ENCODE measurements at places on chromosomes 1 and 21.

GRCh38 chr1:167799747-167800146, 78.0 kb downstream of the MPZL1 start:
- DNase-seq, result no peak

DNA sequence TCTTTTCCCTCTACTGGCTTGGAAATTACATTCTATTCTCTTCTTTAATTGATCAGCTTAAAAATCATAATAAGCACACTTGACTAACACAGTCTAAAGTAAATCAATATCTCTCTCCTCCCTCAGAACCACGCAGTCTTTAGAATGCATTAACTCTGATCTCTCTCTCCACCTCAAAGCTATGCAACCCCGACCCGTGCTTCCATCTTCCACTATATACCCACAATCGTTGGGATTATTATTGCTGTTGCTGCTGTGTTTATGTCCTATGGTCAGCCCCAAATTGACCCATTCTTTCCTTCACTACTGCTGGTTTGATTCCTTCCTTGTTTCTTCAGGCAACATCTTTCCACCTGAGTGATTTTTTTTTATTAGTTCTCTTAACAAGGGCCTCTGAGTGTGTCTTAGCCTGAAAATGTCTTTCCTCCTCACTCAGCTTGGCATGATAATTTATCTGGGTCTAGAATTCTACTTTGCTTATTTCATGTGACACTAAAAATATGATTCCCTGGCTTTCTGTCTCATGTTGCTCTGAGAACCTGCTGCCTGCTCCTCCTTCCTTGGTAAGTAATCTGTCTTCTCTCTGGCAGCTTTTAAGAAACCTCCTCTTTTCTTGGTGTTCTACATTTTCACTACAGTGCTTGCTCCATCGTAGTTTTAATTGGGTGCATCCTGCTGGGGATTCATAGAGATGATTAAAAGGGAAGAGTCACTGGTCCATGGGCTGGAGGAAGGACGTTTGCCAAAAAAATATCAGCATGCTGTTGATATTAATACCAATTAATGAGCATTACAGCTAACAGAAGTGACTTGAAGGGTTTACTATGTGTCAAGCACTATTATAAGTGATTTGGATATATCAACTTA, 472.2 kb downstream of the MATN1 start:
- no peak for DNase-seq

- no peak for DNase-seq
These were observed 30.1 kb downstream of the SPSB1 start for GRCh38 chr1:9322661-9323244.

GRCh38 chr1:204870160-204870912, at the start of gene NFASC:
TSS of gene NFASC (plus strand) at chr1:204870862. CDS start at chr1:204944316, 73,454 bp downstream.
- DNase-seq, result no peak

DNA sequence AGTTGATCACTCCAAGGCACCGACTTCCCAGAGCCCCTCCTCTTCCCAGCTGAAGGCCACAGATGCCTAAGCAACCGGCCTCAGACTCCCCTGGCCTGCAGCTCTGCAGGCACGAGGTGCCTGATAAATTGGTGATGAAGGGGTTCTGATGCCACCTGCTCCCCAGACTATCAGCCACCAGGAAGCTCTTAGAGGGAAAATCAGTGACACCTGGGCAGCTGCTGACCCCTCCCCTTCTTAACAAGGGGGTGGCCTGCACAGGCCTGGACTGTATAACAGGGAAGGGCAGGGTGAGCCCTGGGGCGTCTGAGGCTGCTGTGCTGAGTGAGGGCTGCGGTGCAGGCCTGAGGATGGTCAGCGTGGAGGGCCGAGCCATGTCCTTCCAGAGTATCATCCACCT, at the start of gene PADI6:
Gene PADI6 (plus strand): TSS at position 301 of the 400 bp plus-strand sequence. CDS start 50 bp downstream, at position 351.
- DNase-seq, result no peak

DNA sequence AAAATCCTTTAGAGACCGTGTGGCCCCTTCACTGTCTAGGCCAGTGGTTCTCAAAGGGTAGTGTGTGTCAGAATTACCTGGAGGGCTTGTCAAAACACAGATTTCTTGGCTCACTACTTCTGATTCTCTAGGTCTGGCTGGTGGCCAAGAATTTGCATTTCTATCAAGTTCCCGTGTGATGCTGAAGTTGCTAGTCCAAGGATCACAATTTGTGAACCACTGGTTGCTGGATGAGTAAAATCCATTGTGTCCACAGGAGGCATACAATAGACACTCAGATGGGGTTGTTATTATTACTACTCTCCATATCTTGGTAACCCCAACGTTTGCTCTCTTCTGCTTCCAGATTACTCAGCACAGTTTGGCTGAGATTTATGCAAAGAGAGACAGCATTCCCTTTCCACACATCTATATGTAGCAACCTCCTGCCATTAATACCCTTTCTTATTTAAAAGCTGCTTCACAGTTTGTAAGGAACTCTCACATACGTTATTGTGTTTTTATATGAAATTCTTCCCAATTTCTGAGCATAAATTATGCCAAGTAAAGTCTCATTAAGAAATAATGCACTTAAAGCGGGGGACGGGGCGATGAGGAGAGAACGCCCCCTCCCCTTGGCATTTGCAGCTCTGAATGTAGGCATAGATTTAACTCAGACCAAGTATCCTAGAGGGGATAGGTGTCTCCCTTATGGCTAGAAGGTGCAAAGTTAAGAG, 720 bp upstream of the TMCC2 start:
- no peak for DNase-seq

DNA sequence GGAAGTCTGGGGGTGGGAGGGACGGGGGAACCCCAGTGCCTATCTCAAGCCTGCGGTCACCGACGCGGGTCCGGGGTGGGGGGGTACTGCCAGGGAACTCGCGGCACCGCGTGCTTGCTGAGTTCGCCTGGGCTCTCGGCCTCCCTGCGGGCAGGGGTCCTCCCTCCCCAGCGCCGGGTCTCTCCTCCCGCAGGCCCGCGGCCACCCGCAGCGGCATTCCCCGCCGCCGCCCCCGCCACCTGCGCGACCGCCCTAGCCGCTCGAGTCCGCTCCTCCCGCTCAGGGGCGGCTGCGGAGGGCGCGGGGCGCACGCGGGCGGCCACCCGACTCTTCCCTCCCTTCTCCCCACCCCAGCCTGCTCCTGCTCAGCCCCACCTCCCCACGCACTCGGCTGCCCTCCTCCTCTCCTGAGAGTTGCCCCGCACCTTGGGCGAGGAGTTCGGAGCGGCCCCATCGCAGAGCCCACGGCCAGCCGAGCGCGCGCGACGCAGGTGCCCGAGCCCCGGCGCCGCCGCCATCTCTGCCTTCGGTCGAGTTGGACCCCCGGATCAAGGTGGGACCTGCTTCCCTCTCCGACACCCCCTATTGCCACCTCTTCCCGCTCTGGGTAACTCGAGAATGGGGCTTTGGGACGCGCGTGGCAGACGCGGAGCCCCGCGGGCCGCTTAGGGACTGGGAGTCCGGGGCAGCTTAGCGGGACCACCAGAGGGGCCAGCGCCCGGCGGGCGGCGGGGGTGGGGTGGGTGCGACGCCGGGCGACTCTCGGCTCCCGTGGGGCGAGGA, 105.0 kb downstream of the LEPR start:
- no peak for DNase-seq

DNA sequence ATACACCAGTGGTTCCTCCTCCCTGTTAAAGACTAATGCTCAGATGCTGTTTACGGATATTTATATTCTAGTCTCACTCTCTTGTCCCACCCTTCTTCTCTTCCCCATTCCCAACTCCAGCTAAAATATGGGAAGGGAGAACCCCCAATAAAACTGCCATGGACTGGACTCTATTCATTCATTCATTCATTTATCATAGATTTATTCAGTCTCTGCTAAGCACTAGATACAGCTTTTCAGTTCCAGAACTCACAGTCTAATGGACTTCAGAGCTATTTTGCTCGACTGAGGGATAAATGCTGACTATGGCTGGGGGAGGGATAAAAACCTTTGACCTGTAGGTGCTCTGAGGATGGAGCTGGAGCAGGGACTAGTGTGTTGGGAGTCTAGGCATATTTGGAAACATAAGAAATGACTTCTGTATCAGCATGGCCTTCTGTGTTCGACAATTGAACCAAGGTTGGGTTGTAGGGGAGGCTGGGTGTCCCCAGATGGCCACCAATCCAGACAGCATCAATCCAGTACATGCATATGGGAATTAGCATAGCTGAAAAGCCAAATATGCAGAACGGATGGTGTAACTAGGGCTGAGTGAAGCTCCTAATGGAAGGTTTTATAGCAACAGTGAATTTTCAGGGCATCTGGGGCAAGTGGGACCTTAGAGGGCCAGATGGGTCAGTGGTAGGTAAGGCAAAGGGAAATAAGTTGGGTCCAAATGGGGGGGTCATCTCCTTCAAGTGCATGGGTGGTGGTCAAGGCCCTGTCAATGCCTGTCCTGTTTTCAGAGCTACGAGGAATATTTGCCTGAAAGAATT, 4.1 kb downstream of the APOA2 start:
- no peak for DNase-seq

DNA sequence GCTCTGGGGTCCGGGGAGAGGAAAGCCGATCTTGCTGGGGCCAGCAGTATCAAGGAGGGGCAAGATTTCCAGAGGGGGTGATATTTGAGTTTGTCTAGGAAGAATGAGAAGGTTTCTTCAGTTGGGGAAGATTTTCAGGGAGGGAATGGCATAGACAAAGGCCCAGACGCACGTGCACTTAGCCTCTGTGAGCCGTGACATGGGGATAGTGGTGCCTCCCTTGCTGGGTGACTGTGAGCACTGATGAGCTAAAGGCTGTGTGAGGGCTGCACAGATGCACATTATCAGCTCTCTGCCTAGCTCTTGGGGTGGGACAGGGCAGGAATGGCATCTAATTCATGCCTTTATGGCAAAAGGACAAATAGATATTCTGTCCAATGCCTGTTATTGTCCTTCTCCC, 1.8 kb downstream of the CDCP2 start:
- no peak for DNase-seq
